ENCODE measurements at places on chromosomes 5 and 9.

DNA sequence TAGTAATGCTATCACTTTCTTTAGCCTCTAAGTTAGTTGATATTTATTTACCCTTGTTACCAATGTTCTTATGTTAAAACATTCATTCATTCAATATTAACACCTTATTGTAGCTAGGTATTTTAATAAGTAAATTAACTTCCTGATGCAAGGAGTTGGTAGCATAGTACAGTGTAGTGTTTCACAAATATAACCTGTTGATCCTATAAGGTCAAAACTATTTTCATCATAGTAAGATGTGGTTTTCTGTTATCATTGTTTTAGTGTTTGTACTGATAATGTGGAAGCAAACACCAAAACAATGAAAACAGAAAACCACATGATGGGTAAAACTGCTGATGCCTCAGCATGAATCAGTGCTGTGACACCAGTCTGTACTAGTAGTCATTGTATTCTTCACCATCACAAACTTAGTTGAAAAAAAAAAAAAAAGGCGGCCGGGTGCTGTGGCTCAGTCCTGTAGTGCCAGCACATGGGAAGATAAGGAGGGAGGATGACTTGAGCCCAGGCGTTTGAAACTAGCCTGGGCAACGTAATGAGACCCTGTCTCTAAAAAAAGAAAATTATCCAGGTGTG, 36.5 kb downstream of the ZCCHC7 start:
- peak; percentile 3 for DNase-seq

DNA sequence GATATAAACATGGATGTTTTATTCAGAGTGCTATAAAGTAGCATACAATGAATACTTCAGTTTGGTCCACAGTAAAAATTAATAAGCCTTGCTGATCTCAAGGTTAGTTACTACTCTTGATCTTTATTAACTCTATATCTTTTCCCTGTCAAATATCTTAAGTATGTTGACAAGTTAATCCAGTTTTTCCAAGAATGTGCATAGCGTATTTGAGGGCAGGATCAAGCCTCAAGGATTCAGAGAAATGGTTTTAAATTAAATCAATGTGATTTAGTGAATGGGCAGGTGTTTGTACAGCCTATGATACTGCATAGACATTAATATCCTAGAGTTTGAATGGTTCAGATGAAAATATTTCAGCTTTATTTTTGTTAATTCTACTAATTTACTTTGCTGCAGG, 20.7 kb downstream of the MATR3 start:
- DNase-seq = no peak

DNA sequence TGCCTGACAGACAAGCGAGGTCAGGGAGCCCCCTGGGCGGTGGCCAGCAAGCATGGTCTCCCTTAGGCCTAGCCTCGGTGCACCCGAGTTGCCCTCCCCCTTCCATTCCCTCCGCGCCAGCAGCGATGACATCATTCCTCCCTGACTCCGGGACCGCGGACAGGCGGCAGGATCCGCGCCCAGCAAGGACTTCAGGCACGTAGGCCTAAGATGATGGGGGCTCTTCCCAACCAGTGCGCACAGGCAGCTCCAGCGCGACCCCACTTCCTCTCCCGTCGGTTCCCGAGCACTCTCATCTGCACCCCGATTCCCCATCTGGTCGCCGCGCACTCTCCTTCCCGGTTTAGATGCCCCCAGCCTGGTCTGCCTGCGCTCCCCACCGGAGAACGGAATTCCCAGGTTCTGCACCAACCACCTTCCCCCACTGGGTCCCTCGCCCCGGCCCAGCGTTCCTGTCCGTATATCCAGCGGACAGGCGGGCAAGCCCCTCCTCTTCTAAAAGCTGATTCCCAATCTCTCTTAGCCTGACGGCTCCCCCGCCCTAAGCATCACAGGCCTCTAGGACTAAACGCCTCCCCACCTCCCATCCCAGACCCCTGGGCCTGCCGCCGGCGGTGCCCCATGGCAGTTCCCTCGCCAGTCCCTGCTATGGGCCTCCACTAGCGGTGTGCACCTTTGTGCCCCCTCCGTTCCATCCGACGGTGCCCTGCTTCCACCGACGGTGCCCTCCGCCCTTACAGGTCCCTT, 931 bp downstream of the FAM219A start:
- peak; percentile 72 for DNase-seq

DNA sequence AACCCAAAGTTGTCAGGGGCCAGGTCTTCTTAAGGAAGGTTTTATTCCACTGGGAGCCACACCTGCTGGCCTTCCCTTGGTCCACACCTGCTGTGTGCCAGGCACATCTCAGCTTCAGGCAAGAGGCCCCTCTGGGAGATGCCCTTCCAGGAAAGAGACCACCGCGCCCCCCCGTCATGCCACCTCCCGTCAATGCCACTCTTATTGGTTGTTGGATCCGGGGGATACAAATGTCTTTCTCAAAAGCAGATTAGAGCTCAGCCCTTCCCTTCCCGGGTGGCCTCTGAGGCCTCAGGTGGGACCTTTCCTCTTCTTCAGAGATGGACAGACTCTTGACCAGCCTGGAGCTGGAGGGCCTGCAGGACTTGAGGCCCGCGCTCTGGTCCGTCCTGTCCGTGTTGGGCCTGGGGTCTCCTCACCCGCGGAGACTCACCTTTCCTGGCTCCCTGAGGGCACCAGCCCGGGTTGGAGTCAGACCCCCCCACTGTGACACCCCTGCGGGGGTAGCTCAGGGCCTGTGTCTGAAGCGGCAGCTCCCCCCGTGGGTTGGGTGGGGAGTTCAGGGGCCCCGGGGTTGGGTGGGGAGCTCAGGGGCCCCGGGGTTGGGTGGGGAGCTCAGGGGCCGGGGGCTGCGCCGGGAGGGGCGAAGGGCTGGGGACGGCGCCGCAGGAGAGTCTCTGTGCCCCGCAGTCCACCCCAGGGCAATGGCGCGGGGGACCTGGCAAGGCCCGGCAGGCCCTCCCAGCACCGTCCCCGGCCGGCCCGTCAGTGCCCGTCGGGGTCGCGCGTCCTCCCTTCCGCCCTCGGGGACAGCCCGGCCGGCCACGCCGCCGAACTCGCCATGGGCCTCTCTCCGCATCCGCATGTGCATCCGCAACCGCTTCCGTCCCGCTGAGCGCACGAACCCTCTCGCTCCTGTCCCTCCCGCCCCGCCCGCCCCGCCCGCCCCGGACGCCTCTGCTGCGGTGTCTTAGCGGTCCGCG, 3.7 kb upstream of the SLC9A3 start:
- DNase-seq = no peak

DNA sequence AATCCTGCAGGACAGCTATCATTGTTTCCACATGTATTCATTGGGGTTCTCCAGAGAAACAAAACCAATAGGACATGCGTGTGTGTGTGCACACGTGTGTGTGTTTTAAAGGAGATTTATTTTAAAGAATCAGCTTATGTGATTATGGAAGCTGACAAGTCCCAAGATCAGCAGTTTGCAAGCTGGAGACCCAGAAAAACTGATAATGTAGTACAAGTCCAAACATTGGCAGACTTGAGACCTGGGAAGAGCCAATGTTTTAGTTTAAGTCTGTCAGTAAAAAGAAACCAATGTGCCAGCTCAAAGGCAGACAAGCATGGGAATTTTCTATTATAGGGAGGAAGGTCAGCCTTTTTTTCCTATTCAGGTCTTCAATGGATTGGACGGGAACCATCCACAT, 35.3 kb downstream of the ADRB2 start:
- no peak for DNase-seq

DNA sequence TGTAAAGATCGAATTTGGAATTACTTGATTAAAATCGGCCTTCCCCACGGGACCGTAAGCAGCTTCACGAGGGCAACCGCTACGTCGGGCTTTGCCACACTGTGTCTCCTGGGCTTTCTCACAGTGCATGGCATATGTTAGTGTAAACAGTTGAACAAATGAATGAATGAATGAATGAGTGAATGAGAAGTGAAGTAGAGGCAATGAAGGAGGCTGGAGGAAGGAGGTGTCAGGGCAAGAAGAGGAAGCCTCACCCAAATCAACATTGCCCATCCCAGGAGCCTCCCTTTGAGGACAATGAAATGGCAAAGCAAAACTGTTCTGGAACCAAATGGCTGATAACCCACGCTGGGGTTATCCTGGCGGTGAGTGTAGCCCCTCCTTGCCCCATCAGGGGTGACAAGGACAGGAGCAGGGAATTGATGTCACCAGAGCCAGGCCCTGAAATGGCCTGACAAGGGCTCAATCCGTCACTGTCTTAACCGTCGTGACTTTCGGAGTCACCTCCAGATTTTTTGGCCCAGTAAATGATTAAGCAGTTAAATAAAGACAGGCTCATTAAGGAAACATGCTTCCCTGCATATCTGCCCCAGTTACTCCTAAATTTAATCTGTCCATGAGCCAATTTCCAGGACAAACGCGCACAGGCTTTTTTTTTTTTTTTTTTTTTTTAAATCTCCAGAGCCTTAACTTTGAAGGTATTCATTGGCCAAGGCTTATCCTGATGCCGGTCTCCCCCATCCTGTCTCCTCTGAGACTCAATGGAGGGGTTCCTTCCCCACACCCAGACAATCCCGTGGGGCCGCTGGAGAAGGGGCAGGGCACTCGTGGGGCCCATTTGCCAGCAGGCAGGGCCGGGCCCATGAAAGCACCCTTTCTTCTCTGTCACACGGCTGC, 88.4 kb upstream of the BOD1 start:
- no peak for DNase-seq

DNA sequence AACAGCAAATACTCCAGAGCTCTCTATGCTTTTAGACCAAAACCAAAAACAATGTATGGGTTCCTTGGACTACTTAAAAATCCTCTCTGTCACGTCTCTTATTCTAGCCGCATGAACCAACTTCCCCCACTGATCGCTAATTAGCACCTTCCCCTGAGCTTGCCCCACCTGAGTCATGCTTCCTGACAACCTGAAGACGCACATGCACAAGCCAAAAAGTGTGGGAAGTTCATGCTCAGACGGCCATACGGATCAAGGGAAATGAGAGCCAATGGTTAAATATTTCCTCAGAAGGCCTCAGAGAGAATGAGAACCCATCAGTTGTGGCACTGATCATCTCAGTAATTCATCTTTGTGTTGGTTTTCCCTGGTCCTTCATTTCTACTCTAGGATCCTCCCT, 199.7 kb downstream of the BNC2 start:
- no peak for DNase-seq

GRCh38 chr5:25539536-25539935, 894.8 kb upstream of the CDH10 start:
- no peak for DNase-seq

- peak; percentile 68 for DNase-seq
Observed at GRCh38 chr5:177317959-177318377, 6.3 kb upstream of the MXD3 start.

DNA sequence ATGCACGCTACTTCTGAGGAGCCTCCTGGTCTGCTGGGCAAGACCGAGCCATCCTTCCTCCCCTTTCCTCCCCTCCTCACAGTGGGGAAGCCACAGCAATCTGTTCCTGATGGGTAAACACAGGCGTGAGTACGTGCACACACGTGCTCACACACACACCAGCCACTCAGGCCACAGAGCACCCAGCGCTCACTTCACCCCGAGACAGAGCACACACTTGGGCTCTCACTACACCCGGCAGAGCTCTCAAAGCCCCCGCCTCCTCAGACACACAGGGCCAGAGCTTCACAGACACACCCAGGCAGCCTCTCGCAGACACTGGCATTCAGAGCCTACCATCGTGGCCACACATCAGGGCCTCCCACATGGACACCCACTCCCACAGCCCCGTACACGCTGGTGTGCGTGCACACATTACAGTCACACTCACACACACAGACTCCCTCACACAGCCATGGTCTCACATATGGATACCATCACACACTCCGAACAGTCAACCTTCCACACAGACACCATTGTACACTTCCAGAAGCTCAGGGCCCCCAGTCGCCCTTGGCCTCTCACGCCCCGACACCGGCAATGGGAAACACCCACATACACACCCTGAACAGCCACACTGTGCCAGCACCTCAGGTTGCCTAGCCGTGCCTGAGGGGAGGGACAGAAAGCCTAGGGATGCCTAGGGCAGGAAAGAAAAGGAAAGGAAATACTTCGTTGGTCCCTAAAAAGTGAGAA, 13.5 kb downstream of the CNTFR start:
- no peak for DNase-seq

GRCh38 chr5:105475401-105475800, 1912.8 kb upstream of the NUDT12 start:
- peak; percentile 1 for DNase-seq

- DNase-seq = no peak
Observed at GRCh38 chr5:6517510-6517909, 68.9 kb downstream of the UBE2QL1 start.

- DNase-seq = no peak
Observed at GRCh38 chr9:97555164-97555563, 53.7 kb downstream of the TMOD1 start.

DNA sequence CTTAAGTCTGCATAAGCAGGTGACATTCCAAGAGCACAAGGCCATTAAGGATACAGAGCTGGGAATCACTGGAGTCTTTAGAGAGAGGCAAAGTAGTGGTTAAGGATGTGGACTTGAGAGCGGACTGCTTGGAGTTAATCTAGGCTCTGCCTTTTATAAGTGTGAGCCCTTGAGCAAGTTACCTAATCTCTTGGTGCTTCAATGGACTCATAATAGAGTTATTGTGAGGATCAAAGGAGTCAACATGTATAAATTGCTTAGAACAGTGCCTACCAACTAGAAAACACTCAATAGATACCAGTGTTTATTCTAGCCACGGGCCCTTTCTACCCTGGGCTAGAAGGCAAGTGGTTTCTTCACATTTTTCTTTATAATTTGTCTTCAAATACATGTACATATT, 819.4 kb downstream of the NR2F1-AS1 start:
- DNase-seq = no peak

GRCh38 chr5:76351176-76351575, 51.9 kb upstream of the IQGAP2 start:
- no peak for DNase-seq

- DNase-seq = no peak
Observed at GRCh38 chr9:91274949-91275492, 86.7 kb downstream of the AUH start.

DNA sequence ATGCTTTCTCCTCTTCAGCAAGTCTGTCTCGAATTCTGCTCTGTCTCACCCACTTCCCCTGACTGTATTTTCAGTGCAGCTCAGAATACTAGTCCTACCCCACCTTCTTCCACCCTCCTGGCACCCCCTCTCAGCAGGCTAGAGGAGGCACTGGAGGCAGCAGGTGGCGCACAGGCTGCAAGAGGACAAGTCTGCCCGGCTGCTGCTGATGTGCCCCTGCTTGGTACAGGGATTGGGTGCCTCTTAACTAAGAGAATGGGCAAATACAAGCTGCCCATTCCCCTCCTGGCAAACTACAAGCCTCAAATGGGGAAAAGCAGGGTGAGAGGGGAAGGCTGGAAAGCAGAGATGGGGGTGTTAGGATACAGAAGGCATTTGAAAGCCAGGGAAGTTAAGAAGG, 5.1 kb downstream of the TLN1 start:
- DNase-seq = peak; percentile 26

Measured in NCI-H2081 (cell line).